ENCODE measurements at places on chromosomes 7 and 10.

GRCh38 chr7:122290476-122290875 is 14.1 kb downstream of the FEZF1 start:
- DNase-seq: no peak

GRCh38 chr10:51567271-51567670 is 132.1 kb downstream of the CSTF2T start:
- no peak for DNase-seq

GRCh38 chr7:89012016-89012415 is 216.5 kb upstream of the TEX47 start:
- no peak for DNase-seq

DNA sequence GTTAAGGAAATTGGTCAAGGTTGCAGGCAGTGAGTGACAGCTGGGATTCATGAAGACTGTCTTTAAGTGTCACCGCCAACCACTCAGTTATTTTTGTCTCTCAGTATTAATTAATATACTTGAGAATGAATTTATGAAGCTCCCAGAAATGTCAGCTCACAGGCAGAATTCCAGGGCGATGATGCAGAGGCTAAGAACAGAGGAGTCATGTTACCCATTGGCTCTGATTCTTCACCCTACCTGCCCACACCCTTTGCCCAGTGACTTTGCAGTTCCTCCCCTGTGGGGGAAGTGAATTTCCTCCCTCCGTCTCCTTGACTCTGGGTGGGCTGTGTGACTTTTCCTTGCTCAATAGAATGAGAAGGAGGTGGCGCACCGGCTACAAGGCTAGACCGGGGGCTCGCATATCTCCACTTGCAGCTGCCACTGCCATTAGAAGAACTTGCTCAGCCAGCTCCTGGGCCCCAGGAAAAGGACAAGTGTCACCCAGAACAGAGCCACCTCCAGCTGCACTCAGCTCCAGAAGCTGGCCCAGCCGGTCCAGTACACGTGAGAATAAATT is 157.1 kb upstream of the PRKCQ start:
- no peak for DNase-seq

DNA sequence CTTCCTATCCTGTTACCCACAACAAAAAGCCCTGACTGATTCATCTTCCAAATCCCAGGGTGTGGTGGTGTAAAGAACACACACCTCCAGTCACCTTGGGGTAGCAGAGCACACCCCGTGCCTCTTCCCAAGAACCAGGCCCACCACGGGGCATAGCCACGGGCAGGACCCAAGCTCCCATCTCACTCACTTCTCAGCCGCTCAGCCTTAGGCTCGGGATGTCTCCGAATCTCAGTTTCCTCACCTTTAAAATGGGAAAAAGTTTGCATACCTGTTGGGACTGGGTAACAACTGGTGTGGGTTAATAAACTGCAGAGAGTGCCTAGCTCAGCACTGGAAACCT is 139.0 kb downstream of the FGFR2 start:
- no peak for DNase-seq

DNA sequence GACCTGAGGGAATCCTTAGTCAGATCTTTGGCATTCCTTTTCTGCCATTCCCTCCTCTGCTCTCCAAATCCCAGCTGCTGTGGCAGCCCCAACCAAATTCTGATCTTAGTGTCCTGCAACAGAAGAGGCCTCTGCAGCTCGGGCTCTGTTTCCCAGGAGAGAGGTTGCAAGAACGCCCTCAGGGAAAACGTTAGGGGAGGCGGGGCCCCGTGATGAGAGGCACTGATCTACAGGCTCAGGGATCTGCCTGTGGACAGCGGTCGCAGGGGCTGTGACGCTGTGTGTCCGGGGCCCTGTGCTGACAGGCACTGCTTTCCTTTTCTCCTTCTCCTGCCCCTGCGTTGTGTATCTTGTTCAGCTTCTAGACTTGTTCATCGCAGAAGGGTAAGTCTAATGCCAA is 57.3 kb upstream of the DPYSL4 start:
- DNase-seq: no peak

DNA sequence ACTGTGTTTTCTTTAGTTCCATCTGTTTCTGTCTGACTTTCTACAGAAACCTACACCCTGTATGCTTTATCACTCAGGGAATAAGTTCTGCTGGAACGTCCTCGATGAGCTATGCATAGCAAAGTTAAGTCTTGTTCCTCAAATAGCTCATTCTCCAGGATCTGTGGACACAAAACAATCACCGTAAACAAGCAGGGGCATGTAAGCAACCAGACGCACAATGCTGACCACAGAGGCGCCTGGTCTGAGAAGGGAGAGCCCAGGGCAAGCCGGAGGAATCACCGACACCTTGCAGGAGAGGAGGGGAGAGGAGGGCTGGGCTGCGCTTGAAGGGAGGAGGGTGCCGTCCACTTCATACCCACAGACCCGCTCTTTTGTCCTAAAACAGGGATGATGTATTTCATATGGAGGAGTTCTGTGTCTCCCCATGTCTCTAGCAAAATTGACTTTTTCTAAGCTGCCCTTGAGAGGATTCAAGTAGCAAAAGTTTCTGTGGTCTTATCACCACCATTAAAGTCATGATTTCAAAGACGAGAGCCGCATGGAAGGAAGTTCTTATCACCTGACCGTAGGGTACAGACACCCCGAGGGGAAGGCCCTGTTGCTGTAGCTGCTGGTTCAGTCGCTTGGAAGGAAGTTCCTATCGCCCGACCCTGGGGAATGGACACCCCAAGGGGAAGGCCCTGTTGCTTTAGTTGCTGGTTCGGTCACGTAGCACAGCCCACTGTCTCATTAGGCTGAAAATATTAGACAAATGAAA is 14.3 kb downstream of the CALML3 start:
- no peak for DNase-seq

- DNase-seq: no peak
These were observed 81.5 kb downstream of the FRMPD2 start for GRCh38 chr10:48192881-48193450.

DNA sequence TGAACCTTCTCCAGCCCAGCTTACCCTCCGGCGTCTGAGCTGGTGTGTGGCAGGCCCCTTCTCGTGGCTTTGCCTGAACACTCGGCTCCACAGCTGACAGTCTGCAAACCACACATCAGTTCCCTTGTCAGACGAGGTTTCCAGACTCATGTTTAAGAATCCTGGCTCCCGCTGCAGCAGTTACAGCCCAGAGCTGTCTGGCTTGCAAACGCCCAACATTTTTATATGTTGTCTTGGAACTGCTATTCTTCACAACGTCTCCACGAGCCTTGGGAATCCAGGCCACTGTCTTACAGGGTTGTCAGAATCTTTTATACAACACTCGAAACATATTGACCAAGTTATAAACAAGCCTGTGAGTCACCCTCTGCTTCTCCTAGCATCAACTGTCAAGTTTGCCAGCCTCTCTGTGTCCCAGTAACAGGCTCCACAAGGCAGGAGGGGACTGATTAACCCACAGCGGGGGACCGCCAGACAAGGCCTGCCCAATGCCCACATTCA is 68.1 kb downstream of the TNS3 start:
- DNase-seq: no peak

- no peak for DNase-seq
These were observed 3.6 kb downstream of the ADGRA1 start for GRCh38 chr10:133091316-133091715.

GRCh38 chr7:71746006-71746405 is 614.1 kb downstream of the GALNT17 start:
- DNase-seq: no peak

- no peak for DNase-seq
These were observed 154.7 kb upstream of the DGKB start for GRCh38 chr7:15057272-15057671.

DNA sequence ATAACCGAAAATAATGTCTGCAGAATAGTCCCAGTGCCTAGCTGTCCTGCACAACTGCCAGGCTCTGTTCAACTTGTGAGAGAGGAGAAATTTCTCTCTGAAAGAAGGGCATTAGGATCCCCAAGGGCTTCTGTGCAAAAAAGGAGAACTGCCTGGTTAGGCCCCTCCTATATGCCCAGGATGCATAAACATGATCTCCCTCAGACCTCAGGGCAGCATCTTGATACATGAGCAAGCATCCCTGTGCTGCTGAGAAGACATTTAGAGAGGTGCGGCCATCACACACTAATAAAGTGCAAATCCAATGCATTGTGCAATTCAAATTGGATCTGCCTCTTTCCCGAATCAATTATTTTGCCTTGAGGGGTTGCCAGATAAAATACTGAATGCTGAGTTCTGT is 553.6 kb downstream of the TNS3 start:
- DNase-seq: no peak

- DNase-seq: no peak
These were observed 8.8 kb downstream of the ZCWPW1 start for GRCh38 chr7:100419660-100420226.

DNA sequence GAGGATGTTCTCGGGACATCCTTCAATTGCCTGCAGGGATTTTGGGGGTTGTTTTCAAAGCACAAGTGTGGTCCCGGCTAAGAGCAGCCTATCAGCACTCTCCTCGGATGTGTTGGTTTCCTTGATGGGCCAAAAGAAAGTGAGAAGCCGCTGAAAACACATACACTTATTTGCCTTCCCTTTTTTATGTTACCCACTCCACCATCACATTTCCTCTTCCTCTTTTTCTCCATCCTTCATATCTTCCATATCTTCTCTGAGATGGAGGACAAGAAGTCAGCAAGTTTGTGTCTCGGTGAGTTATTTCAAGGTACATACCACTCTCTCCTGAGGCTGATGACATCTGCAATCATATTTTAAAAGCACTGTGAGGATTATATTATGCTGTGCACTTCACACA is 64.0 kb downstream of the ZNF33B start:
- no peak for DNase-seq

- no peak for DNase-seq
These were observed 14.4 kb upstream of the UNC5B start for GRCh38 chr10:71197955-71198354.

GRCh38 chr10:114678336-114678735 is 20.3 kb upstream of the ABLIM1 start:
- no peak for DNase-seq

DNA sequence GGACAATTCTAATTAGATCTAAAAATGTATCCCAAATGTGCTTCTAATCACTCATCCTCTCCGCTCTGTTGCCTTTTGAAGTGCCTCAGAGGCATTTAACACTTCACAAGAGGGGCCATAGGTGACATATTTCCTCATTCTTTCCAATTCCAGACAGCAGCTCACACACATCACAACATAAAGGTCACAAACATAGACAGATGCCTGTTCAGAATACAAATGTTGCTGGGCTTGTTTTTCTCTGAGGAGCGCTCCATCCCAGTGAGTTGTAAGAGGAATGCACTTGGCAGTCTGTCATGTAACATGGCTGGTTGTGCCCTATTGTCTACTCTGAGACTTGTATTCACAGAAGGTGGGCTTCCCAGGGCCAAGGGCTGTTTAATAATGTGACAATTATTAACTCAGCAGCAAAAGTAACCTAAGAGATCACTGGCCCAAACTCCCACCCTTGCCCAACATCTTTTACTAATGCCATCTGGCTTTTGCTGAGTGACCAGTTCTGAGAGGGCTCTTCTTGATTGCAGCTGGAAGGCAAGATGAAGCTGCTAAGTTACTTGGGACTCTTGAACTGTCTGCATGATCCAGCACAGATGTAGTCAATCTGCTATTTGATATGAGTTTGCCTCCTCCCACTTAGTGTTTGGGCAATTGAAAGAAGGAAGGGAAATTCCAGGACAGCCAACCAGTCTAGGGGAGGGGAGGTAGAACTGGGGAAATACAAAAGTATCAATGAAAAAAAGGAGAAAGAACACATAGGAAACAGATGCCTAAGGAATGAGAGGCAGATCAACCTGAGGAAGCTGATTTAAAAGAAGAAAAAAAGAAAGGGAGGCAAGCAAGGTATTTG is 13.6 kb downstream of the PON2 start:
- no peak for DNase-seq

DNA sequence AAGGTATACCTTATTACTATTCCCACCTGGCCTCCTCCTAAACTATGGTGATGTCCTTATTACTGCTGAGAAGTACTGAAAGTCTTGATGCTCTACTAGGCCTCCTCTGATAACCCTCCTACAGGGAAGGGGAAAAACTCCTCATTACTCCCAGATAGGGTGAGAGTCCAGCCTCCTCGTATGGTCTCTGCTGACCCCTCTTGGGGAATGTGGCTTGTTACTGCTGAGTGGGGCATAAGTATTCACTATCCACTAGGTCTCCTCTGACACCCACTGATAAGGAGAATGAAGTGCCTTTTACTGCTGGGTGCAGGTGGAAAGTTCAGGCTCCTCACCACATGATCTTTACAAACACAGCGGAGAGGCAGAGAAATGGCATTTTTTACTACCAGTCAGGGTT is 222.9 kb downstream of the CHRM2 start:
- DNase-seq: no peak

GRCh38 chr7:148306759-148307158 is 283.8 kb upstream of the C7orf33 start:
- no peak for DNase-seq

GRCh38 chr10:132521041-132521465 is 16.5 kb upstream of the INPP5A start:
- no peak for DNase-seq

DNA sequence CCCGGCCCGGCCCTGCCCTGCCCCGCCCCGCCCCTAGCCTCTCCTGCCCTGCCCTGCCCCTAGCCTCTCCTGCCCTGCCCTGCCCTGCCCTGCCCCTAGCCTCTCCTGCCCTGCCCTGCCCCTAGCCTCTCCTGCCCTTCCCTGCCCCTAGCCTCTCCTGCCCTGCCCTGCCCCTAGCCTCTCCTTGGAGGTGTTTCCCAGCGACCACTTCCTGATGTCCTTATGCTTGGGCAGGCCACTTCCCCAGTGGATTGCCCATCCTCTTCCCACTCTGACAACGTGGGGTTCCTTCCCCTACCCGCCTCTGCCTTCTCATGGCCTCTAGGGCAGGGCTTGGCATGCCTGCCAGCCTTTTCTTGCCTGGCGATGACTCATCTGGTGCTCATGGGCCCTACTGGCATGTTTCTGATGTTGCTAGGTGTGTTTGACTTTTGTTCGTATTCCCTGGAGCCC is 21.2 kb downstream of the PRXL2A start:
- no peak for DNase-seq

DNA sequence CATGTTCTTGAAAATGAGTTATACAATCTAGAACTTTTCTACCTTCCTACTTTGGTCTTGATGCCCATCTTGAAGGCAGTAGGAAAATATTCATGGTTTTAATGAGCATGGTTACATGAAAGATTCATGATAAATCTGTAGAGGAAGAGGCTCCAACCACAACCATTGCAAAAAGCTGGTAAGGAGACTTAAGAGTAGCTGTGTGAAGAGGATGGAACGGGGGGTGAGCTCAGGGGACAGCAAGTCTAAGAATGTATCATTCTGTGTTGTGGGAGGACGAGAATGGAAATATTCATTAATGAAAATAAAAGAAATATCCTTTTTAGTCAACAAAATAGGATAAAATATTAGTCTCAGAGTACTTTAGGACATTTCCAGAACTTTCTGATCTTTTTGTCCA is 81.1 kb downstream of the BMPER start:
- no peak for DNase-seq
